RWPE1 (cell line): ENCODE measurements at places on chromosomes 13 and 19.

GRCh38 chr19:5356428-5356827 lies 15.8 kb upstream of the PTPRS start:
- no peak for DNase-seq

GRCh38 chr13:26929971-26930730 lies 169.6 kb upstream of the GPR12 start:
- DNase-seq, result peak; percentile 73

- DNase-seq, result no peak
Observed at GRCh38 chr19:8331263-8331845, 10.1 kb downstream of the RPS28 start.

- DNase-seq, result no peak
Observed at GRCh38 chr19:30540761-30541160, 168.6 kb downstream of the ZNF536 start.

DNA sequence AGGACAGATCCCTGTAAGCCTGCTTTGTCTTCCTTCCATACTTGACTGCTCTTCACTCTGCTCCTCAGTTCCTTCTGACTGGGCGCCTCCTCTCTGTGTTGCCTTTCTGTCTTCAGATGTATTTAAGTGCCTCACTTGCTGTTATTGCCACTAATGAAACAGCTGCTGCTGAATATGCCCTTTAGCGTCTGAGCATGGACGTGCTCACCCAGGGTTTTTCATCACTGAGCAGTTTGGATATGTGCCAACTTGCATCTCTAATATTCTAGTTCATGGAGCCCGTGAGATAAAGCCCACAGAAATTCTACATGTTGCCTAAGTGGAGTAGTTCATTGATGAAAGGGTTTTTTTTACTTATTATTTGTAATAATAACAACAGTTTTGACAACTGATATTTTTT lies 198.2 kb downstream of the MYO16 start:
- no peak for DNase-seq

DNA sequence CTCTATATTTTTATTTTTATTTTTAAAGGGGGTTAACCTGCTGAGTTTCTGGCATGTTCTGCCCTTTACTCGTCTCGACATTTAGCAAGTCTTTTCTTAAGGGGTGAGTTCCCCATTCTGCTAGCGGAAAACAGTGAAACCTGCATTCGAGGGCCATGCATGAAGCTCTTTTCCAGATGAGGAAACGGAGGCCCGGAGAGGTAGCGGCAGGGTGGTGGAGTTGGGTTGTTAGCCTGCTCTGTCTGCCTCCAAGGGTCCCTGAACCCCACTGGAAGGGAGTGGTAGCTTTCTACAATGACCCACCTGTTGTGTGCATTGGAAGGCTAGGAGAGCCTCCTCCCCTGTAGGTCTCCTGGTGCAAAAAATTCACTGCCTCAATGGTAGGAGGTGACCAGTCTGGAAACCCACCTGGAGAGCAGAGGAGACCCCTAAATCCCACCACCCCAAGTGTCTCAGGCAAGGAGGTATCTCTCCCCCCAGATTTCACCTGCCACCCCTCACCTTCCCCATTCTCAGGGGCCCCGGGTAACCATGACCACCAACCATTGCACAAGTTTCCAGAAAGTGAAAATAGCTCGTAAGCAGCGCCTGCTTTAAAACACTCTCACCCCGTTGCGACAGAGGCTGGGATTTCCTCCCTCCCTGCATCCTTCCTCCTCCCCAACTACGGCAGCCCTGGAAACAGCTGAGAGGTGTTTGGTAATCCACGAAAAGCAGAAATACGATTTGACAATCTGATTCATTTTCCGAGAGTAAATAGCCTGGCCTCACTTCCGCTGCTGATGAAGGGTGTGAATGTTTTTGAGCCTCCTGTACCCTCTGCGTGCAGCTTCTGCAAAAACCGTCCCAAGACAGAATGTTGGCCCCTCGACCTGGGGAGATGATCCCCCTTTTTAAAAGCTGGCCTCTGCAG lies 3.5 kb downstream of the KLF2 start:
- peak; percentile 55 for DNase-seq

GRCh38 chr19:17075035-17075863 lies at the start of the genes HAUS8 and MYO9B:
Gene HAUS8 (minus strand): TSS chr19:17075452. CDS start chr19:17075422, 30 bp downstream.
Gene MYO9B (plus strand): TSS chr19:17075777. CDS start chr19:17101718, 25,941 bp downstream.
- peak; percentile 99 for DNase-seq

DNA sequence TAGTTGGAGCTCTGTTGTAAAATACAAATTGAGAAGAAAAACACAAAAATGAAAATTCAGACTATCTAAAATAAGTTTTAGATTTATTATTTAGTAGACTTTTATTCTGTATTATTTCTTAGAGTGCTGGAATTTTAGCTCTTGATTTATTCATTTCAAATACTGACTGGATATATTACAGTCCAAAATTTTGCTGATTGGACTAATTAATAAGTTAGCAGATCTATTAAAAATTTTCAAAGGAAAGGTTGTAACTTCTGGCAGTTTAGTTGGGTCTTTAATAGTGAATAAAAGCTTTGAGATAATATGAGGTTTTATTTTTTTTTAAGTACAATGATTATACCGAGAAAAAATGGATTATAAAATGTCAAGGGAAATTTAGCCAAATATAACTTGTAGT lies 1224.9 kb upstream of the SPRY2 start:
- DNase-seq, result no peak

- no peak for DNase-seq
Observed at GRCh38 chr19:6213696-6214641, 65.8 kb downstream of the MLLT1 start.

DNA sequence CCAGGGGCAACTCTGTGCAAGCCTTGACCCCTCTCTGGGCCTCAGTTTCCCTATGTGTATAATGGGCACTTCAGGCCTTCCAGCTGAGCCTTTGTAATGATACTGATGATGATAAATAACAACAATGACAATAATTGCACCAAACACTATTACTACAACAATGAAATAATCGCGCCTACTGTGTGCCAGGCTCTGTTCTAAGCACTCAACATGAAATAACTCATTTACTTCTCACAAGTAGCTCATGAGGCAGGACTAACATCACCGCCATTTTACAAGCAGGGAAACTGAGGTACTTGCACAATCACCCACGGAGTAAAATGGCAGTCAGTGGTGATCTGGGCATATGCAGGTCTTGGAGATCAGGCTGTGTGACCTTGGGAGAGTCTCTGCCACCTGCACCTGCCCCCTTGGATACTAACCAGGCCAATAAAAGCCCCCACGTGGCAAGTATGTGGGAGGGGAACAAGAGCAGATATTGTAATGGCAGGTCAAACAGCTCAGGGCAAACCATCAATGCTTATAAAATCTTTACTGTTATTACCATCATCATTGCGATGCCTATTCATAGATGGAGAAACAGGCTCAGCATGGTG lies 540 bp upstream of the ANGPTL8 start:
- DNase-seq, result no peak
